ENCODE measurements at places on chromosomes 4 and X.

GRCh38 chr4:165663411-165663810 lies 209.6 kb upstream of the TLL1 start:
- no peak for DNase-seq

DNA sequence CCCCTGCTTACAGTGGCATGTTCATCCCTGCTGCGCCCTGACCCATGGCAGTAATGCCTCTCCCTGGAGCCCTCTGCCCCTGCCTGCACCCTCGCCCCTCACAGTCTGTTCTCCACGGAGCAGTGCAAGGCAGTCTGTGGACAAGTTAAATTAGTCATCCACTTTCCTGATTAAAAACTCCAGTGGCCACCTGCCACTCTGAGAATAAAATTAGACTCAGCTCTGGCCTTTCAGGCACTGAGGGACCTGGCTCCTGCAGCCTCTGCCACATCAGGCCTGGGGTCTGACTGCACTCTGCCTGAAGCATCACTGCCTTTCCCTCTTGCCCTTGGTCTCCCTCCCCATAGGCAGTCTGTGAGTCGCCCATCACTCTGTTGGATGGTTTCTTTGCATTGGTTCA lies 53.6 kb downstream of the GRK4 start:
- no peak for DNase-seq

GRCh38 chr4:124028182-124028581 lies 631.6 kb downstream of the SPRY1 start:
- no peak for DNase-seq

DNA sequence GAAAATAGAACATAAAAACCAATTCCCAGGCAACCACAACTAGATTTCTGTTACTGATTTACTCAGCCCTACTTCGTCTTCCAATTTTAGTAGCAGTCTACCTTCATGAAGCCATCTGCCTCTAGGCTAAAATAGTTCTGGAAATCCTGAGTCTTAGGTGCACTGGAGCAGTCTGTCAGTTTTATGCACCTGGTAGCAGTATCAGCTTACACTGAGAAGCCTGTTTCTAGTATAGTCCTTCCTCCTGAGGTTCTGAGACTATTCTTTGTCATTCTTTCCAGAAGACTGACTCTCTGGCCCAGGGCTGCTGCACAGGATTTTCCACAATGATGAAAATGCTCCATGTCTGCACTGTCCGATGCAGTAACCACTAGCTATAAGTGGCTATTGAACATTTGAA lies 16.9 kb upstream of the HPRT1 start:
- DNase-seq = no peak

DNA sequence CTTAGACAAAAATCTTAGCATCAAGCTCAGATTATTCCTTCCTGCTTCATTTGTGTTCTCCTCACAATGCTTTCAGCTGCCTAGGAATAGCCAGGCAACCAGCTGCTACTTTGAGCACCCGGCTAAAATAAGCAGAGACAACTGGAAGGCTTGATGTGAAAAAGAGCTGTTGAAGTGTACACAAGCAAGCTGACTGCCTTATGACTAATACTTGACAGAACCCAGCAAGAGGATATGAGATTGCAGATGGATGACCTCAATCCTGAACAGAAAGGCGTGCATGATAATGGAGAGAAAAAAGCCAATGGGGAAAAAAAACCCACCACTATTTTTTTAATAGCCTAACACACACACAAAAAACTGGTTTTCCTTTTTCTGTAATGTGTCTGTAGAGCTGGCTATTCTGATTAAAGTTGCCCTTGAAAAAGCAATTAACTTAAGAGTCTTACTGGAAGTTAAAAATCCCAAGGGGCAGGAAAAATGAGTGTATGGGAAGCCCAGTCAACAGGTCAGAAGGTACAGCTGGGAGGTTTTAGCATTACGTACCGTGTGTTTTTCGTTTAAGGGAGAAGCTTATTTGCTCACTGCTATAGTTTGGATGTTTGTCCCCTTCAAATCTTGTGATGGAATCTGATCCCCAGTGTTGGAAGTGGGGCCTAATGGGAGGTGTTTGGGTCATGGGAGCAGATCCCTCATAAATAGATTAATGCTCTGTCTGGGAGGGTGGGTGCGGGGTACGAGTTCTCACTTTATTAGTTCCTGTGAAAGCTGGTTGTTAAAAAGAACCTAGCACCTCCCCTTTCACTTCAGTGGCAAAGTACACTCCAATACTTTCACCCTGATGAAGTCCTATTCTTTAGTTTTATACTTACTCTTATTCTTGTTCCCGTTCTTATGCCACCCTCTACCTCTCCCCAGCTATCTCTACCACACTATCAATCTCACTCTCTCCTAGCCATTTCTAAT lies 37.1 kb upstream of the HERC6 start:
- peak; percentile 32 for DNase-seq

GRCh38 chrX:103107836-103108235 lies 14.9 kb upstream of the NXF3 start:
- DNase-seq = no peak

- no peak for DNase-seq
These were observed 19.9 kb downstream of the MAGEB17 start for GRCh38 chrX:16187024-16187760.

DNA sequence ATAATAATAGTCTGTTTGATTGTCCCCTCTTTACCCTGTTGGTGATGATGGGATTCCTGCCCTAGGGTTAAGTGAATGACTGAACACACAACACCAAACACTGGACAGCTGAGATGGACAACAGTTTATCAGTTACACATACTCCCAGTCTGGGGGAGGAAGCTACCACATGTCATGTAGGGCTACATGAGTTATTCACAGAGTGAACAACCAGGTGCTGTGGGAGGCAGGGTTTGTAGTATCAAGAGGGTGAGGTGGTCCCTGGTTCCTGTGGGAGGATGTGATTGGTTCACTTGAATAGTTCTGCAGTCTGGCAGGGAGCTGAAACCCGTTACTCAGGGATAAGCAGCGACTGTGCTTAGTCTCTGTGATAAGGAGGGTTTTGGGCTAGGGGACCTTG lies 88.8 kb upstream of the AP1S2 start:
- DNase-seq = no peak

DNA sequence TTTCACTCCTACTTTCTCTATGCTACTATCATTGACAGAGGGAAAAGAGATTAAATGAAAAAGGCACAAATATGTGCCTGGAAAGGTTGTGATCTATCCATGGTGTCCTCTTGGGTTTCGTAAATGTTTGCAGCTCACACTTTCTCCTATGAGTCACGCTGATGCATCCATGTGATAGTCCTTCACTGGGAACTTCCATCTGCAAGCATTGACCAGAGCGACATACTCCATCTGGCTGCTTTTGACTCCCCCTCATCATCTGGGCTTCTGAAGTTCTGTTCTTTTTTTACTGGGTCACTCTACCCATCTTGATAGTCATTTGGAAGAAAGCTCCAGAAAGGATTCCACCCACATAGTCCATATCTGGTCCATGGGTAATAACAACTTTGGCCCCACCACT lies 84.7 kb upstream of the NDST3 start:
- DNase-seq = no peak

DNA sequence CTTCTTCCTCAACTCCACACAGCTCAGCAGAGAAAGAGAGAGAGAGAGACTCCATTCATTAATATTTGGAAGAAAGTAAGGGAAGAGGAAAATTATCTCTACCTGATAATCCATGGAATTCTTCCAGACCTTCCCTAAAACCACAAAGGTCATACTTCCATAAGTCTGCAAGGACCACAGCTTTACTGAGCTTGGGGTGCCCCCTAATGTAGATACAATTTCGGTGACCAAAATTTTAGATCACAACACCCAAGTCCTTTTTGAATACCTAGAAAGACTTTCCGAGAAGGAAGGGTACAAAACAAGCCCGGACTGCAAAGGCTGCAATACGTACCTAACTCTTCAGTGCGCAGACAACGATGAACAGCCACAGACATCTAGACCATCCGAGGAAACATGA lies 523.9 kb downstream of the GLUD2 start:
- DNase-seq = no peak

- no peak for DNase-seq
These were observed 106.1 kb downstream of the CHM start for GRCh38 chrX:85941275-85941674.

DNA sequence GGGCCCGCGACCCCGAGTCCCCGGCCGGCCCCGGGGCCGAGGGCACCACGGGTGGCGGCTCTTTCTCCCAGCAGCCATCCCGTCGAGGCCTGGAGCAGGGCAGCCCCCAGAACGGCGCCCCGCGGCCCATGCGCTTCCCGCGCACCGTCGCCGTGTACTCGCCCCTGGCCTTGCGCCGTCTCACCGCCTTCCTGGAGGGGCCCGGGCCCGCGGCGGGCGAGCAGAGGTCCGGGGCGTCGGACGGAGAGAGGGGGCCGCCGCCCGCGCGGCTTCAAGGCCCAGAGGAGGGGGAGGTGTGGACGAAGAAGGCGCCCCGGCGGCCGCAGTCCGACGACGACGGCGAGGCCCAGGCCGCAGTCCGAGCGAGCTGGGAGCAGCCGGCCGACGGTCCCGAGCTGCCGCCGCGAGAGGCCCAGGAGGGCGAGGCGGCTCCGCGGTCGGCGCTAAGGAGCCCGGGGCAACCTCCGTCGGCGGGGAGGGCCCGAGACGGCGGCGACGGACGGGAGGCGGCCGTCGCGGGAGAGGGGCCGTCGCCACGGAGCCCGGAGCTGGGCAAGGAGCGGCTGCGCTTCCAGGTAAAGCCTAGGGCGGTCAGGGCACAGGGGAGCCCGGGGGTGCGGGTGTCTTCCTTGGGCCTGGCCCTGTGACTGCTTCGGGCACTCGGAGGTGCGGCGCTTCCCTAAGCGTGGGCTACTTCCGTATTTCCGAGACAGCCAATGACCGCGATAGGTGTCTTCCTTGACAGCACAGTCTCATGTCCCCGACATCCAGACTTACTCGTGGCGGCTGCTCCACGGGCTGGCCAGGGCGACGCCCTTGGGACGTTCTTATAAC lies 845 bp downstream of the ZAR1 start:
- DNase-seq = no peak

GRCh38 chr4:109981936-109982335 lies 69.3 kb downstream of the EGF start:
- DNase-seq = no peak

- no peak for DNase-seq
These were observed 18.8 kb upstream of the SYNPO2 start for GRCh38 chr4:118869808-118870342.

- DNase-seq = peak; percentile 65
These were observed at the start of gene SHISA3 for GRCh38 chr4:42396752-42397634. TSS of gene SHISA3 (plus strand) at chr4:42397488. CDS start at chr4:42398057, 569 bp downstream.

DNA sequence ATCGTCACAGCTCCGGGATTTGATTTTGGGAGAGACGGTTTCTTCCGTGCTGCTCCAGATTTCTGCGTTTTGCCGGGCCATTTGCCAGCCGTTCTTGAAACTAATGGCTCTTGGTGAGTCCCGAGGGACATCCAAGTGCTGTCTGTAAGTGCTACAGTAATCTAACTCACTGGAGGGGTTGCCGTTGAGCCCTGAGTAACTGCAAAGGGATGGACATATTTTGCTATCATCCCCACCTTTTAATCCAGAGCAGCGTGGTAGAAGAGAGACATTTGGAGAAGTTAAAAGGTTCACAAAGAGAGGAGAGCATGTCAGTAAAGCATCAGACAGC lies 88.9 kb upstream of the PDLIM3 start:
- DNase-seq = peak; percentile 60

DNA sequence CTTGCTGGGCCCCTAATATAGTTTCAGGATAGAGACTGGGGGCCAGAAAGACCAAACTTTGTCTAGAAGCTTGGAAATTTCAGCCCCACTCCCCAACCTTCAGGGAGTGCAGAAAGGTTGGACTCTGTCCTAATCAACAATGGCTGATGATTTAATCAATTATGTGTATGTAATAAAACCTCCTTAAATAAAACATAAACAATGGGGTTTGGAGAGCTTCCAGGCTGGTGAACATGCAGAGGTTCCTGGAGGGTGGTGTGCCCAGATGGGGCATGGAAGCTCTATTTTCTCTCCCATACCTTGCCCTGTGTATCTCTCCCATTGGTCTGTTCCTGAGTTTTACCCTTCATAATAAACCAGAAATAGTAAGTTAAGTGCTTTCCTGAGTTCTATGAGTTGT lies 174.2 kb downstream of the GC start:
- no peak for DNase-seq

GRCh38 chr4:78268597-78268996 lies 211.5 kb downstream of the FRAS1 start:
- no peak for DNase-seq

DNA sequence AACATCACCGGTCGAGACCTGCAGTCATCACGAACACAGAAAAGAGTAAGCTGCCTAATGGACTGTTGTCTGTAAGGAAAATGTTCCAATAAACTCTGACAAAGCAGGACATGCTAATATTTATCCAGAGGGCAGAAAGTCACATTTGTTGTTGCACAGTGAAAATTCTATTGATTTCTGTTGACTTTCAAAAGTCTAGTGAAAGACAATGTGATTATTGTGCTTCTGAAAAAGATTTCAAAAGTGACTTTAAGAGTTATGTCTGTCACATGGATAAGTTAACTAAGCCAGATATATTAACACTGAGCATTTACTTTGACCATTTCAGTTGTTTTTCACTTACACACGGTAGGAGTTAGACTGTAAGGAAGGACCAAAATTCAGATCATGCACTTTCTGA lies 9.3 kb upstream of the RFC1 start:
- no peak for DNase-seq

- no peak for DNase-seq
These were observed 9.0 kb downstream of the PDGFC start for GRCh38 chr4:156962528-156962974.

DNA sequence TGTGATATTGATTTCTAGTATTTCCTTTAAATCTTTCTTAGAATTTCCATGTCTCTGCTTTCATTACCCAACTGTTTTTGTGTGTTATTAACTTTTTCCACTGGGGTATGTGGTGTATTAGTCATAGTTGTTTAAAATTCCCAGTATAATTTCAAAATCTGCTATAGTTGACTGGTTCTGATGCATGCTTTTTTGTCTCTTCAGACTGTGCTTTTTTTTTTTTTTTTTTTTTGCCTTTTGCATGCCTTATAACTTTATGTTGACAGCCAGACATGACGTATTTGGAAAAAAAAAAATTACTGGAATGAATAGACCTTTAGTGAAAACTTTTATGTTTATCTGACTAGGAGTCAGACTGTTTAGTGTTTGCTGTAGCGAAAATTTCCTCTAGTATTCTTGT lies 580.4 kb downstream of the ANKRD50 start:
- no peak for DNase-seq

DNA sequence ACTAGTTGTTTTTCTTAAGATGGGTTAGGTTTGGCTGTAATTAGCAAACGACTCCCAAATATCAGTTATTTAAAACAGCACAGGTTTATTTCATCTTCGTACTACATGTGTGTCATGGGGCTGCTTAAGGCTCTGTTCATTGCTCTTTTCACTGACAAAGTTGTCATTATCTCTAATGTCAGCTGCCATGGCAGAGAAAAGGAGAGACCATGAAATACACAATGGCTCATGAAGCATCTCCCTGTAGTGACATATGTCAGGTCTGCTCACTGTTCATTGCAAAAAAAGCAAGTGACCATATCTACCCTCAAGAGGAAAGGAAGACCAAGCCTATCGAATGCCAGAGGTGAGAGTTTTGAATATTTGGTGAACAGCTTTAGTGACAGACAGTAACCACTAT lies 52.2 kb upstream of the PCDH7 start:
- no peak for DNase-seq

Data from left ventricle myocardium superior (tissue), 1 donor.